AG04449 (cell line): ENCODE measurements at places on chromosomes 13 and 19.

GRCh38 chr19:31448221-31448657 is 99.0 kb upstream of the TSHZ3 start:
- peak; percentile 23 for DNase-seq

GRCh38 chr19:32363632-32364031 is 18.2 kb downstream of the ZNF507 start:
- no peak for DNase-seq

DNA sequence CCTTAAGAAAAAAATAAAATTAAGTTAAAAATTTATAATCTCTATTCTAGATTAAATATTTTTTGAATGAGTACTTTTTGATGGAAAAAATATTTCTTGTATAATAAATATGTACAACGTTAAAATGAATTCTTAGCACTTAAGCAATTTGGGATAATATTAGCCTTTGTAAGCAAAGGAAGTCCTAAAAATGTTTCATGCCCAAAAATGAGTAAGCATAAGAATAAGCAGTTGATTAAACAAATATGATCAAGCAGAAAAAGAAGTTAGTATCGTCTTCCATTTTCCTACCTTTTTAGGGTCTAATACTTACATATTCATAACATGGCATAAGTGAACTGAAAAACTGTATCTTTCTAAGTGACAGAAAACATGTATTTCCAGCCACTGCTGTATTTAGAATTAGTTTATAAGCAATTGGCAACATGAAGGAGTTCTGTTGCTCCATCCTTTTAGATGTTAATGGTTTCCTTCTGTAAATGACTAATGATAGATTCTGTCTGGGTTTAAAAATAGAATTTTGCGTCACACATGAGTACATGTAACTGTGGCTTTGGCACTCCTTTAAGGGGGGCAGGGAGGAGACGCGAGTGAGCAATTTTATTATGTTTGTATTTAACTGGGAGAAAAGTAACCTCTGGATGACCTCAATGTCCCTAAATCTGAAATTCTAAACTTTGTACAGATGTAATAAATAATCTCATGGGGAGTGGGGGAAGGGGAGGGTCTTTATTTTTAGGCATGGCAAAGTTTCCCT is 237.4 kb downstream of the RGCC start:
- peak; percentile 82 for DNase-seq

DNA sequence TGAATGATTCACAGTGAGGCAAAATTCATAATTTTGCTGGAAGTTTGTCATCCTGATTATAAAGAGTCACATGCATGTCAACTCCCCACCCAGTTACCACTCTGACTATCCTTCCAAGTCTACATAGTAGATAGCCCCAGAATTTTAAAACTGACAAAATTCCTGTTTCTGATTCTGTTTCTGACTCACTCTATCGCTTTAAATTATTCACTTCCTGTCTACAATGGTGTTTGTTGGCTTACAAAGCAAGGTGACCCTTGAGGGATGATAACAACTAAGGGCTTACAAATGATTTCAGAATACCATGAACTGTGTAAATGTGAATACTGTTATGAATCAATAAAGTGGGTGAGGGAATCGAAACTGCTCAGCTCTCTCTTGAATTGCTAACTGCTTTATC is 98.7 kb upstream of the KL start:
- DNase-seq: no peak

GRCh38 chr19:5937550-5937949 is 23.5 kb downstream of the CAPS start:
- no peak for DNase-seq

DNA sequence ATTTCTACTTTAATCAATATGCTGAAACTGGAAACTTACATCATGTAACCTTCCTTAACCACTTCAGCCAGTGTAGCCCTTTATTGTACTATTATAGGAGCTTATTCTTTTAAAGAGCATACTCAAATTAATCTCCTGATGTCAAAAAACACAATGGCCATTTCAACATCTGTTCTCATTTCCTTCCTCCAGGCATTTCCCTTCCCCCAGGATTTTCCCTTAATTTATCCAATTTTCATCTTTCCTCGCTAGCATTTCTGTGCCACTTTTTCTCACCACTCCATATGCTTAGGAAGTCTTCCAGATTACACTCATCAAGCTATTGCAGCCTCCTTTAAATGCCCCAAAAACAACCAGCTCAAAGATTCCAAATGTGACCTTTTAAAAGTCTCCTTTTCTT is 265.0 kb downstream of the PCDH9 start:
- no peak for DNase-seq

DNA sequence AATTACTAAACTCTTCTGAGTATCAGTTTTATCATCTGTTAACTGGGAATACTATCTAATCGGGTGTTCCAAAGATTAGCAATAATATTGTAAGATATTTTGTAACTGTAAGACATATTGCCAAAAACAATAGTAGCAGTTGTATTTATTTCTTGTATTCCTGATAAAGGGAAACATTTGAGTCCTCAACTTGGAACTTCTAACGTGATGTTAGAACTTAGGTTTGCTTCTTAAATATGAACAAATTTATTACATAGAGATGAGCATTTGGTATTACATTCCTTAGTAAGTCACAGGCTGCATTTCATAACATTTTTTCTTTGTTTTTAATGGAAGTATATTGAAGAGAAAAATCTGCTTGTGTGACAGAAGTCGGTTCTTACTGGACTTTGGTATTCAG is 225.3 kb downstream of the NALCN start:
- no peak for DNase-seq

- no peak for DNase-seq
Observed at GRCh38 chr13:25180775-25181537, 8.9 kb upstream of the AMER2 start.

DNA sequence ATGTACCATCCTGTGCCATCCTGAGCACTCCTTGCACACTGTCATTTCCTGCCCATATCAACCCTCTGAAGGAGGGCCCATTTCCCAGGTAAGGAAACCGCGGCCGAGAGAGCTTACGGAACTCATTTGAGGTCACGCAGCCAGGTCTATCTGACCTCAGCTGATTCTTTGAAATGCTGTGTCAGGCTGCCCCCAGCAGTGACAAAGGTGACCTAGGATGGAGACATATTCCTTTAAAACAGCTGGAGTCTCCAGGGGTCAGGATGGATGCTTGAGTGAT is 42.2 kb upstream of the VSTM2B start:
- no peak for DNase-seq

GRCh38 chr13:78024996-78025395 is 106.4 kb upstream of the EDNRB start:
- no peak for DNase-seq

DNA sequence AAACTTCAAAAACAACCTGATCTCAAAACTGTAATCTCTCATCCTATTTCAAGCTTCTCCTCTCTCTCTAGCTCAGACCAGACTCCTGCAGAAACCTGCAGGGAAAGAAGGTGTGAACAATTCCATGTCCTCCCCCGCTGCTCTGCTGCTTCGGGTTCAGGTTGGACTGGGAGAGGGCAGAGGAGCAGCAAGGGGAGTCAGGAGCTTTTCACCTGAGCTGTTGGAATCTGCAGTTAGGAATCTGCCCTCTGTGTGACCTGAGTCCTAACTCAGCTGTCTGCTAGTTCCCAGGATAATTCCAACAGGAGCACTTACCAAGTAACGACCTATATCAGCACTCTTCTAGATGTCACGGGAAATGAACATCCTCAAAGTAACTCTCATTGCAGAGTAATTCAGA is 118.3 kb downstream of the DNAJC15 start:
- no peak for DNase-seq

DNA sequence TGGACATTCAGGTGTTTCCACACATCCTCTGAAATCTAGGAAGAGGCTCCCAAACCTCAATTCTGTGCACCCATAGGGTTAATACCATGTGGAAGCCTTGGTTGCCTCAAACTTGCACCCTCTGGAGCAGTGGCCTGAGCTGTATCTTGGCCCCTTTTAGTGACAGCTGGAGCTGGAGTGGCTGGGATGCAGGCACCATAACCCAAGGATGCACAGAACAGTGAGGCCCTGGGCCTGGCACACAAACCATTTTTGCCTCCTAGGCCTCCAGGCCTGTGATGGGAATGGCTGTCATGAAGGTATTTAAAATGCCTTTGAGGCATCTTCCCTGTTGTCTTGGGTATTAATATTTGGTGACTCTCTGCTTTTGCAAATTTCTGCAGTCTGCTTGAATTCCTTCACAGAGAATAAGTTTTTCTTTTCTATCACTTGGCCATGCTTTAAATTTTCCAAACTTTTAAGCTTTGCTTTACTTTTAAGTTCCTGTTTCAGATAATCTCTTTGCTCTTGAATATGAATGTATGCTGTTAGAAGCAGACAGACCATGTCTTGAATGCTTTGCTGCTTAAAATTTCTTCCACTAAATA is 1594.5 kb upstream of the PCDH20 start:
- DNase-seq: no peak

DNA sequence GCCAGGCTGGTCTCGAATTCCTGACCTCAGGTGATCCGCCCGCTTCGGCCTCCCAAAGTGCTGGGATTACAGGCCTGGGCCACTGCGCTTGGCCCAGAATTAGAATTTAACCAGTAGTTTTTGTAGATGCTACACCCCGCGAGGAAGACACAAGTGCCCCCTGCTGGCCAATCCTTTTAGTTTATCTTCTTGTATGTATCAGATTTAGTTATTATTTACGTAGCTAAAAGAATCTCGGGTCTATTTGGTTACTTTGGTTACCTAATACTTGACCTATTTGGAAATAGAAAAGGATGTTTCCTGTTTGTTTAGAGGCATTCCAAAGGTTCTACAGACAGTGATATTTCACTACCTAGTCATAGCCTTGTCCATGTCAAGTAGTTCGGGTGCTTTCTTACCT is 22.0 kb downstream of the MUC16 start:
- no peak for DNase-seq

- DNase-seq: no peak
Observed at GRCh38 chr13:73754727-73755292, 379.4 kb downstream of the KLF12 start.

DNA sequence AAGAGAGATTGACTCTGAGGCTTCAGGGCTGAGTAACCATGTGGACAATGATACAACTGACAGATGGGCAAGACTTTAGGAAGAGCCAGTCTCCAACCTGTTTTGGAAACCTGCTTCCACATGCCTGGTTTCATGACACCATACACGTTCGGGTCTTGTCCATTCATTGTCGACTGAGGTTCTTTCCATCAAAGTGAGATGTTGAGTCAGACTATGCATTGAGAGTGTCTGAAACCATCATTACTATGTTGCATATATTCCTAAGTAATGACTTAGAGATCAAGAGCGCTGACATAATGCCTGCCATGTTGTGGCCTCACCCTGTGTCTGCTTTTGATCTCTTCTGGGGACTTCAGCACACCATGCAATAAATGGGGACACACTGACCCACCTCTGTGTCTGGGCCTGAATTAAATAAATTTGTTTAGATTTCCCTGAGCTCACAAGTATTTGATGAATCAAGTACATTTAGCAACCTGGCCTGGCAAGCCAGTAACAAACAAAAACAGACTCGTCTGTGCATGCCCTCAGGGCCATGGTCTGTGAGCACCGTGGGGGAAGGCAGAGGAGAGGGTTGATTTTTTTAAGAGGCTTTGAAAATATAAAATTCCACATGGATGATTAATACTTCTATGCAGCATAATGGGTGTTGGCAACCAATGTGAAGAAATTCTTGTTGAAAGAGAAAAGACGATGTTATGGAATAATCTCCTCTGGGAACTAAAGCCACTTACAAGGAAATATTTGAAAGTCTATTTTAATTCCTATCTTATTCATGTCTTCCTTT is 49.9 kb upstream of the UBAC2 start:
- DNase-seq: peak; percentile 58

DNA sequence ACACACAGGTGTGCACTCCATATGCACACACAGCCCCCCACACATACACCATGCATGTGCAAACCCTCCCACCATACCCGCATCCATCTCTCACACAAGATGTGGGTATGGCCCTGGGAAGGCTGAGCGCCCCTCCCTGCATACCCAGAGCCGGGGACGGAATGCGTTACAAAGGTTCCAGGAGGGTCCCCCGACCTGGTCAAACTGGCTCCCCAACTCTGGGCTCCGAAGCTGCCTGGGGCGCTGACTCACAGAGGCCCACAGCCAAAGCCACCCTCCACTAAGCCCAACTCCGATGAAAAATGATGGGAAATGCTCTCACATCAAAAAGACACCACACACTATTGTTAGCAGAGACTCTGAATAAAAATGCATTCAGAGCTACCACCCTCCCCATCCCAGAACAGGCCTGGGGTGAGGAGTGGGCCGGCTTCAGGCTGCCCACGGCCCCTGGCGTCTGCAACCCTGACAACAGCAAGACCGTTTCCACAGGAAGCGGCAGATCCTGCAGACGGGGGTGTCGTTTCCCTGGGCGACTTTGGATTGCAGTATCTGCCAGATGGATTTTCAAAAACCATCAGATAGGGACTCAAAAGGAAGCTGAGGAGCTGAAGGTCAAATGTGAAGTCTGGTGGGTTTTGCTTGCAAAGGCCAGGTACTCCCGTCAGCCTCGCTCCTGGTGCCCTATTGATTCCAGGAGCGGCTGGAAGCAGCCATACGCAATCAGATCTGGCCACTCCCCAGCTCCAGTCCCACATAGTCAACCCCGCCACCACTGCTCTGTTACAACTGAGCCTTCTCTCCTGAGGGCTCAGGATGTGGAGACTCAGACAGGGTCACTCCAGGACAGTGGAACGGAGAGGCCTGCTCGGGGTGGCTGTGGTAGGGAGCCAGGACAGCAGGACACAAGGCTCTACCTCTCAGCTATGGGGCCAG is 14.3 kb downstream of the PEPD start:
- no peak for DNase-seq

GRCh38 chr13:99834246-99834645 is 137.3 kb downstream of the ZIC5 start:
- no peak for DNase-seq

- DNase-seq: no peak
Observed at GRCh38 chr19:21611659-21612402, 106.4 kb downstream of the ZNF429 start.

- no peak for DNase-seq
Observed at GRCh38 chr13:64273780-64274179, 2858.1 kb upstream of the PCDH20 start.

DNA sequence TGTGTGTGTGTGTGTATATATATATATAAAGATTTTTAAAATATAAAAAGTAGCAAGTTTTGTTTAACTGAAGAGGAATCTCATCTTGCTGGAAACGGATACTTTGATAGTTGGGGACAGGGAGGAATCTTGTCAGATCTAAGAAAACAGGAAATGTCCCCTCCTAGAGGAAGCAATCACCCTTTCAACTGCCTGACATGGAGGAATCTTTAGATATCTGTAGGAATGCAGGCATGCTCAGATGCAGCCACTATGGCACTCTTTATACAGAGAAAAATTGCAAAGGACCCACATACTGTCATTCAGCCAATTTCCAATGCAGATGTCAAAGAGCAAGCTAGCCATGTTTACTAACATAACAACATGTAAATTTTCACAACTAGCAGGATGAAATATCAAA is 38.8 kb downstream of the ZNF611 start:
- DNase-seq: no peak

DNA sequence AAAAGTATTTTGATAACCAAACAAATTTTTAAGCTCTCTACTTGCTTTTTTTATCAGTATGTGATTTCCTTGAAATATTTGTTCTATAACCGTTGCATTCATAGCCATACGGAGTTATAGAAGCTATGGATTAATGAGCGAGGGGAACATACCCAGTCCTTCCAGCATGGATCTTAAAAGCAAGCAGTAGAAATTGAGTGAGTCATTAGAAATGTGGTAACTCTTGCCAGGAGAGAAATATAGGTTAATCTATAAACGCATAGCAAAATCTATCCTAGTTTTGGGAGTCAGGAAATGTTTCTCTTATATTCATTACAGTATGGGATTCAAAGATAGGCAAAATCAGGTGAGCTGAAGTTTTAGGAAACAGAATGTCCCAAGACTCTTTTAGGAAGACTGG is 507.4 kb downstream of the DACH1 start:
- no peak for DNase-seq
